Activated naive CD8-positive, alpha-beta T cell treated with anti-CD3 and anti-CD28 coated beads, Interleukin-2, amount 50 U/mL, for 24 hours (primary cell): ENCODE measurements at places on chromosomes 12 and 14.

DNA sequence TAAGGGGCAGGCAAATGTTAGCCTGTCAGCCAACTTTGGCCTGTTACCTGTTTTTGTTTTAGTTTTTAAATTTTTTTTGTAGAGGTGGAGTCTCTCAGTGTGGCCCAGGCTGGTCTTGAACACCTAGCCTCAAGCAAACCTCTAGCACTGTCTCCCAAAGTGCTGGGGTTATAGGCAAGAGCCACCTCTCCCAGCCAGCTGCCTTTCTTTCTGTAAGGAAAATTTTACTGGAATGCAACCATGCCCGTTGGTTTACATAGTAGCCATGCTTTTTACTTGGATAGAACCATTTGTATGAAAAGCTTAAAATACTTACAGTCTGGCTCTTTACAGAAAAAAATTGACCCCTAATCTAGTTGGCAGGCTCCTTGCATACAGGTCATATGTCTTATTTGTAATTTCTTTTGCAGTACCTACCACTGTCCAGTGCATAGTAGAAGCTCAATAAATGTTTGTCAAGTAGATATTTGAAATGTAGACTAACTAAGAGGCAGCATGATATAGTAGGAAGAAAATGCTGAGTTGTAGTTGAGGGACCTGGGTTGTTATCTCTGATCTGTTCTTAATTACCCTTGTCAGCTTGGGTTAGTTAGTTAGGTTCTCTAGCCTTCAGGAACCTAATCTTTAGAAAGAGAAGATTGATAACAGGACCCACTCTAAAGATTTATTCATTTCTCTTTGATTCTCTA lies 4.7 kb downstream of the MDM2 start:
- no peak overlapping the region for H3K27ac ChIP-seq
- H3K27me3 ChIP-seq: peaks cover 2% of the 10 kb centered on the region

- no peaks in the 10 kb centered on the region for H3K36me3 ChIP-seq
- DNase-seq: no peak
- no peaks in the 10 kb centered on the region for H3K27me3 ChIP-seq
- H3K27ac ChIP-seq: no peak overlapping the region
- H3K4me3 ChIP-seq: no peak overlapping the region
- H3K4me1 ChIP-seq: peaks cover 54% of the 10 kb centered on the region
Measured at GRCh38 chr12:96048393-96048969, 13.1 kb upstream of the LTA4H start.

- H3K36me3 ChIP-seq: peaks cover 30% of the 10 kb centered on the region
- no peaks in the 10 kb centered on the region for H3K27me3 ChIP-seq
- H3K4me1 ChIP-seq: peaks cover 13% of the 10 kb centered on the region
- DNase-seq: no peak
- no peak overlapping the region for H3K4me3 ChIP-seq
Measured at GRCh38 chr12:118237908-118238307, 102.0 kb downstream of the PEBP1 start.

DNA sequence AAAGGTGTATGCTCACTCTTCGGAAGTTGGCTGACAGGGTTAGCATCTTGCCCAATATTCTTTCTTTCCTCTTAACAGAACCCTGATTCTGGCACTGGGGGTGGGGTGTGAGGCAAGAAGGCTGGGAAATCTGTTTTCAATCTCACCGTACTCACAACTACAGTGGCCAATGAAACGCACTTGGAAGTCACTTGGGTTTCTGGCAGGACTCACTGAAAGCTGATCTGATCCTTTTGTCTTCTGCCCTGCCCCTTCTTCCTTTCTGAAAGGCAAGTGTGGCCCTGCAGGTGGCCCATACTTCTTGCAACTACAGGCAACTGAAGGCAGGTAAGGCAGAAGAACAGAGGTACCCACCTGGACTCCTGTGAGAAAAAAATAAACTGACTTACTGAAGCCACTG lies 106.9 kb downstream of the STXBP6 start:
- H3K36me3 ChIP-seq: no peaks in the 10 kb centered on the region
- no peak overlapping the region for H3K4me3 ChIP-seq

DNA sequence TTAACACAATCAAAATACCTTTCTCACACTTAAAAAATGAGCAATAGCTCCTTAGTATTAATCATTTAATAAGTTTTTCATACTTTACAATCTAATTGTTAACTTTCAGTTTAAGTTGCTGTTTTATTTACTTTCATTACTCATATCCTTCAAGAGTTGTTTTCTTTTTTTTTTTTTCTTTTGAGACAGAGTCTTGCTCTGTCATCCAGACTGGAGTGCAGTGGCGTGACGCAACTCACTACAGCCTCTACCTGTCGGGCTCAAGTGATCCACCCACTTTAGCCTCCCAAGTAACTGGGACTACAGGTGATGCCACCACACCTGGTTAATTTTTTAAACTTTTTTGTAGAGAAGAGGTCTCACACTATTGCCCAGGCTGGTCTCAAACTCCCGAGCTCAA lies 16.1 kb downstream of the ZBTB1 start:
- H3K4me3 ChIP-seq: no peak overlapping the region
- H3K27ac ChIP-seq: no peak overlapping the region
- no peaks in the 10 kb centered on the region for H3K27me3 ChIP-seq

GRCh38 chr14:61212546-61212945 lies 68.6 kb downstream of the TMEM30B start:
- H3K27me3 ChIP-seq: peaks cover 5% of the 10 kb centered on the region
- no peak overlapping the region for H3K4me3 ChIP-seq
- H3K36me3 ChIP-seq: no peaks in the 10 kb centered on the region
- no peak overlapping the region for H3K27ac ChIP-seq

DNA sequence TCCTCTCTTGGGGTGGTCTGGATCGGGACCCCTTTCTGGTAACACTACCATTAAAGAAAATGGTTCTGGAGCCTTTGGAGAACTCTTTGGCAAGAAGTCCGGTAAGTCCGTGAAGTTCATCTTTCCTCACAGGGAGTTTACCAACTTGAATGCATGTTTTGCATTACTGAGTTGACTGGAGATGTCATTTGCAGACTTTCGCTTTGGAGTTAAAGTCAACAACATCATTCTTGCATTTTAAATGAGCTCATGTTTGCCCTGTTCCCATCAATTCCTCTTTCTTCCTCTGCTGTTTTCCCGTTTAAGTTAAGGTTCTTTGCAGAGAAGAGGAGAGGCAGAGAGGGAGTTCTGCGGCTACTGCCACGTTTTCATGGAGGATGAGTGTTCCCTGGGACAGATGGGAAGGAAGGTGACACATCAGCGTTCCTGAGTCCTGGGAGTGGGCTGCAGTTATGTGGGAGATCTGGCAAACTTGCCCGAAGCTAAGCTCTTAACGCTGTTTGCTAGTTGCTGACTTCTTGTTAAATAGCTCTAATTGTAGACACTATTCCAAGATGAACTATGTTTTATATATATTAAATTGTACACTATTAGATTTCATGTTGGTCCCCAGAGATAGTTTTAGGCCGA lies 18.8 kb upstream of the PRICKLE1 start:
- H3K27me3 ChIP-seq: no peaks in the 10 kb centered on the region
- no peak overlapping the region for H3K4me3 ChIP-seq
- DNase-seq: no peak
- no peaks in the 10 kb centered on the region for H3K4me1 ChIP-seq
- no peak overlapping the region for H3K27ac ChIP-seq
- H3K36me3 ChIP-seq: no peaks in the 10 kb centered on the region

DNA sequence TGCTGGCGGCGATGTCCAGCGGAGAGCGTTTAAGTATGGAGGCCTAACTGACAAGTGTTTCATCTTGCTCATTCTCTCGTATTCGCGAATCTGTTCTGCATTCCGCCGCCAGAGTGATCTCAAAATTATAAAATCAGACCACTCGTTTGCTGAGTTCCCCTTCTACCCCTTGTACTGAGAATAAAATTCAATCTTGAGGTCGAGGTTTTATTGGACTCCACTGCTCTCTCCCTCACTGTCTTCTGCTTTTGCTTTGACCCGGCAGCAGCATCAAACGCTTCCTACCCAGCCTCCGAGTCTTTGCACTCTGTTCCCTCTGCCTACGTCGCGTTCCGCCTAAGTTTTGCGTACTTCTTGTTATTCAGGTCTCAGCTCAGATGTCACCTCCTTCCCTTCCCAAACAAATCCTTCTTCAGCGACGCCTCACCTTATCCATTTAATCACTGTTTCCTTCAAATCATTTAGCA lies 462 bp downstream of the KNTC1 start:
- H3K27ac ChIP-seq: no peak overlapping the region
- peaks cover 37% of the 10 kb centered on the region for H3K4me1 ChIP-seq
- no peak overlapping the region for H3K4me3 ChIP-seq
- H3K27me3 ChIP-seq: no peaks in the 10 kb centered on the region
- DNase-seq: peak; percentile 28
